Inflammatory macrophage treated with lipopolysaccharide for 4 hours (primary cell): ENCODE measurements at places on chromosomes 5 and 9.

GRCh38 chr9:2299843-2300205 lies 284.7 kb downstream of the SMARCA2 start:
- no peak for DNase-seq

DNA sequence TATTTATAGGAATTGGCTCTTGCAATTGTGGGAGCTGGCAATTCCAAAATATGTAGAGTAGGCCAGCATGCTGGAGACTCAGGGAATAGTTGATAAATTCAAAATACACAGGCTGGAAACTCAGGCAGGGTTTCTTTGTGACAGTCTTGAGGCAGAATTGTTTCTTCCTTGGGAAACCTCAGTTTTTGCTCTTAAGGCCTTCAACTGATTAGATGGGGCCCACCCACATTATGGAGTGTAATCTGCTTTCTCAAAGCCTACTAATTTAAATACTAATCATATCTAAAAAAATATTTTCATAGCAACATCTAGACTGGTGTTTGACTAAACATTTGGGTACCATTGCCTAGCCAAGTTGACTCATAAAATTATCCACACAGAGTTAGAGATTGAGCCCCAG lies 27.6 kb downstream of the CWC27 start:
- no peak for DNase-seq

DNA sequence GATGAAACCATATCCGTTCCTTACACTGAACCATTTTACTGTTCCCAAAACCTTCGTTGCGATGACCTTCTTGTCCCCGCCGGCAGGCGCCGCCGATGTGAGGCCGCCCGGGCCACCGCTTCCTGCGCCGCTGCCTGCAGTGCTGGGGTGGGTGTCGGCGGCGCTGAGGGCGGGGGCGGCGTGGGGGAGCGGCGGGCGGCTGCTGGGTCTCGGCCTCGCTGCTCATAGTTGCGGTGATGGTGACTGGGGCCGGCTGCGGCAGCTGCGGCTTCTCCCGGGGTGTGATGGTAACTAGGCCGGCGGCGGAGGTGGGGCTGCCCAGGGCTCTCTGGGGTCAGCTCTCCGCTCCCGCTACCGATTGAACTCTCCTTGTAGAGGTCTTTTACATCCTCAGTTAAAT lies 14.1 kb upstream of the OR2S2 start:
- no peak for DNase-seq

DNA sequence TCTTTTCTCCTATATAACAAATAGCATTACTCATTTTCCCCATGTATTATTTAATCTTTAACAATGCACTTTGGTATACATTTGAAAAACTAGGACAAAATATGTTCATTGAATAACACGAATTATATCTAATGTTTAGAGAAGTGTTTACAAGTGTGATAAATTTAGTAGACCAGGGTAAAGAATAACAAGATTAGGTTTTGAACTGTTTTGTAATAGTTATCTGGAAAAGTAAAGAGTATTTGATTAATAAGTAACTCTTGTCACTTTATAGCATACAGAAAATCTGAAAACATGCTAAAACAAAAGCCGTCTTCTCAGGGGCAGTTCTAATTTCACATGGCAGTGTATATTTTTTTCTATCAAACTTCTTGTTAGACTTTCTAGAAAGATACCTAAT lies 58.5 kb downstream of the PPIC start:
- no peak for DNase-seq
